Keratinocyte (primary cell): ENCODE measurements at places on chromosomes 5 and 9.

DNA sequence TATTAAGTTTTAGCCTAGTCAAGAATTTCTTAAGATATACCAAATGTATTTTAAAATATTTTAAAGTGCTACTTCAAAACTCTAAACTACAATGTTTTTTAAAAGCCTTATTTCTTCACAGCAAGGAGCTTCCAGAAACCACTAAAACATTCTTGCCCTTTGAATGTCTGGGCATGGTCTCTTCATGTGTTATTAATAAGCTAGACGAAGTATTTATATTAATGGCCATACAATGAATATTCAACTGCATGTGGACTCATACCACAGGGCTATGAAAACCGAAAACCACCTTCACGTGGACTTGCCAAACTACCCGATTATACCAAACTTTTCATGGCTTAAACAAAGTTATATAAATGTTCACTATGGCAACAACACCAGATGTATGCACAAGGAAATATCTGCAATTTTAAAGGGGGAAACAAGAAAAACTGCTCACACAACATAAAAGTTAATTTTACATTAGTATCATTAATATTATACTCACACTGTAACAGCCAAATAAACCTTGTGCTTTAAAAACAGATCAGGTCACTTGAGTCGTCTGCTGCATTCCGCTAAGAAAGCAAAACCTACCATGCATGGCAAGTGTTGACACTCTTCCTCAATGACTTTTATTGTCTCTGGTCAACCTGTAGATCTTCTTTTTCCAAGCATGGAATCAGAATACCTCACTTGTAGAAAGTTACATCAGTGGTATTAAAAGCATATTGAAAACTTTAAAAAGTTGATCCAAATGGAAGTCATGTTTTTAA, 246.3 kb downstream of the BNC2 start:
- DNase-seq, result no peak

- no peak for DNase-seq
Observed at GRCh38 chr9:72923077-72923476, 29.8 kb downstream of the ALDH1A1 start.

- no peak for DNase-seq
Observed at GRCh38 chr9:108163321-108164005, 673.9 kb upstream of the KLF4 start.

DNA sequence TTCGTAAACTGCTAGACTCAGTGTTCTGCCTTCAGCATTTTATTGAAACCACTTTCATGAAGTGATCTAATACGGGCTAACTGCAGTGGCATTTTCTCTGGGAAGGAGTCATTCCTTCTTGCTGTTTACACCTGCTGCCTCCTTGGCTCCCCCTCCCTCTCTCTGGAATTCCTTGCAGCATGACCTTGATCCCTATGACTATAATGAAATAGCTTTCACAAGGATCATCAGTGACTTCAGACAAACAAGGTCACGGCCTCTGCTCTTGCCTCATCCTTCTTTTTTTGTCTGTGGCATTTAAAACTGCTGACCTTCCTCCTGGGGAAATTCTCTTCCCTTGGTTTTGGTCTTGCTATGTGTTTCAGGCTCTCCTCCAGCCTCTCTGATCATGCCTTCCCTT, 90.2 kb downstream of the ZNF462 start:
- DNase-seq, result no peak

DNA sequence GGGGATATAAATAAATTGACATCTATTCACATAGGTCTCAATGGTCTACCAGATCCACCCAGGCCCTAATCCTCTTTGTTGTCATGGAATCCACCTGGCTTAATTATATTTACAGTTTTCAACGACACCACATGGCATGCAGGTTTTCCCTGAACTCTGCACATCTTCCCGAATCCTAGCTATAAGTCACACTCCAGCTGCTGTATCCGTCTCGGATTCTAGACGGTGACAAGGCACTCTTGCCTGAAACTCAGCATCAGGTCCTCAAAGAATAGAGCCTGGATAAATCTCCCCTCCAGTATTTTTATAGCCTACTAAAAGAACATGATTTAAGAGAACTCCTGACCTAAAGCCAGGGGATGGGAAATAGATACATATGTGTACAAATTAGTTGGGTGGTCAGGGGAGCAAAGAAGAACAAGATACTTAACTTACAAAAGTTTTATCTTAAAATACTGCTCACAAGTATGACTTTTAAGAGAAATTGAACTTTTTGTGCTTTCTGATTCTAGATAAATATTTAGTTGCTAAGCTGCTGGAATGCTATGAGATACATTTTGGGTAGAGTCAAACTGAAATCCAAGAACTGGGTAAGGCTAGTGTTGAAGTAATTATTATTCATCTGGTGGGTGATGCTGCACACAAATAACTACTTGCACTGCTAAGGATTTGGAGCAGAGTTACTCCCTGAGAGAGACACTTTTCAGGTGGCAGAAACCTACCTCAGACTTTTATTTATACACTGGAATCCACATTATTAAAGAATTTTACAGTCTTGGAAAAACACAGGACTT, 187.3 kb downstream of the EFNA5 start:
- no peak for DNase-seq

DNA sequence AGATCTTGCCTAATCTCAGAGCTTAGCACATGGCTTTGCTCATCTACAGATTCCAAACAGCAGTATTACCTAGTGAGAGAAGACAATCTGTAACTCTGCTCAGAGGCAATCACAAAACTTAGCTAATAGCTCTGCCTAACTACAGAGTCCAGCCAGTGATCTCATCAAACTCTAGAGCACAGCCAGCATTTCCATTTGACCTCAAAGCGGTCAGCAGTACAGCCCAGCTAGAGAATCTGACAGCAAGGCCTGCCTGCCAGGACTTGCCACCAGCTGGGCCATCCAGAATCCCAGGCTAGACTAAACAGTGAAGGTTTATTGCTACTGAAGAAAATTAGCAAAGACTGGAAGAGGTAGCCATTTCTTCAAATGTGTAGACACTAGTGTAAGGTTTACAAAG, 217.9 kb upstream of the VLDLR start:
- DNase-seq, result no peak

- DNase-seq, result no peak
Observed at GRCh38 chr5:136526791-136527190, 161.4 kb upstream of the TRPC7 start.

DNA sequence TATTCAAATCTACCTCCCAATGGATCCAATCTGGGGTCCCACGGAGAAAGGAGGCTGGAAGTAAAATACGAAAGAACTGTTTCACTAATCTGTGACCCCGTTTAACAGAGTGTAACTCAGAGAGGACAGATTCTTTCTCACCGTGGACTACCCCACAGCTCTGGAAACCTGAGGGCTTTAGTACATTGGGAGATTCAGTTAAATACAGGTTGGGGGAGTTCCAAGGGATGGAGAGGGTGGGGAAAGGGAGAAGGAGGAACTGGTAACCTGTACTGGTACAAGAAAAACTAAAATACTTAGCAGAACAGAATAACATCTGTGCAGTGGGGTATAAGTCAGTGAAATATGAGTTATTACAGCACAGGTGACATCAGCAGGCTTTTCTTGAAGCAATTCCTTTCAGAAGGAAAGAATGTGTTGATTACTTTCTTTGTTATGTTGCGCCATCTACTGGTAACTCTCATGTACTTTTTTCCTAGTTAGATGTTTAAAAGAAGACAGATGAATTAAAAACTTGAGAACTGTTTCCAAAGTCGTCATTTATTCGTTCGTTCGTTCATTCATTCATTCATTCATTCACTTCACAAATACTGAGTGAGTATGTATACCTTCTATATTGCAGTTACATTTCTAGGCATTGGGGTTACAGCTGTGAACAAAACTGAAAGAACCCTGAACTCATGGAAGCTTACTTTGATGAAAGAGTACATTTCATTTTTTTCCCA, 30.0 kb upstream of the STOM start:
- DNase-seq, result peak; percentile 56

GRCh38 chr5:140927228-140927573, 1.1 kb downstream of the PCDHAC1 start:
- no peak for DNase-seq

GRCh38 chr9:19922476-19923118, 133.8 kb upstream of the SLC24A2 start:
- DNase-seq, result no peak

DNA sequence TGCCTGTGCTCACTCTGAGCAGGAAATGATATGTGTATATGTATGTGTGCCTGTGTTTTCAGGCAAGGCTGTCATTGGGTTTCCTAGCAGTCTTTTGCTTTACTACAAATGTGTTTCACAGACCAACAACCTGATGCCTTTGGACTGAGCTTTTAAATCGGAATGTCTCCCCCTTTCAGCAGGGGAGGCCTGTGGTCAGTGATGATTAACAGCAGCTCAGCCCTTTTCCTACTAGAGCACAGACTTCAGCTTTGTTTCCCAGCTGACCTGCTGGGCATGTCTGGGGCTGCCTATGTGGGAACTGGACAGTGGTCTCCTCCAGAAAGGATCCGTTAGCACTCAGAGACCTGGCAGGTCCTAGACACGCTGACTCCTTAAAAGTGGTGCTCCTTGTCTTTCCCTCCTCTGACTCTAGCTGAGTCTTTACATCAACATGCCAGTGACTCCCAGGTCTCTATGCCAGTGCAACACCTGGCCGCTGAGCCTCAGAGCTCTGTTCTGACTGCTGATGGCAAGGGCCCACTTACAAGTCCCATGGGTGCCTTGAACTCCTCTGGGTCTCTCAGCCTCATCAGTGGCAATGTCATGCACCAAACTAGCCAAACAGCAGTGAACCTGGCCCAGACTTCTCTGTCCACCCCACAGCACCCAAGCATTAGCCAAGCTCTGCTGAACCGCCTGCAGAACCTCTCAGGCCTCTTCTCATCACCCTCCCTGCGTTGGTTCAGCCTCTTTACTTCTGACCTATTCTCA, 7.7 kb downstream of the MACROH2A1 start:
- no peak for DNase-seq

DNA sequence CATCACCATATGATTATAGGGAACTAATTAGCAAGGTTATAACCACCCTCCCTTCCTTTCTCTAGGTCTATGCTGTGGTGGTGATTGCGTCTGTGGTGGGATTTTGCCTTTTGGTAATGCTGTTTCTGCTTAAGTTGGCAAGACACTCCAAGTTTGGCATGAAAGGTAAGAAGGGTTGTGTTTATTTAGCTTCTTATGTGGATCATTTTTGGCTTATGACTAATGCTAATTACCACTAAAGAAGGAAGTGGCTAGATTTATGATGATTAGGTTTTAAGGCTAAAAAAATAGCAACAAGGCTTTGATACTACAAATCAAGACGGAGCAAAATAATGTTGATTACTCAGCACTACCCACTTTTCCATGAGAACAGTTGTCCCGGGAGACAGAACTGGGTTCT, 82.4 kb downstream of the NTRK2 start:
- peak; percentile 17 for DNase-seq

DNA sequence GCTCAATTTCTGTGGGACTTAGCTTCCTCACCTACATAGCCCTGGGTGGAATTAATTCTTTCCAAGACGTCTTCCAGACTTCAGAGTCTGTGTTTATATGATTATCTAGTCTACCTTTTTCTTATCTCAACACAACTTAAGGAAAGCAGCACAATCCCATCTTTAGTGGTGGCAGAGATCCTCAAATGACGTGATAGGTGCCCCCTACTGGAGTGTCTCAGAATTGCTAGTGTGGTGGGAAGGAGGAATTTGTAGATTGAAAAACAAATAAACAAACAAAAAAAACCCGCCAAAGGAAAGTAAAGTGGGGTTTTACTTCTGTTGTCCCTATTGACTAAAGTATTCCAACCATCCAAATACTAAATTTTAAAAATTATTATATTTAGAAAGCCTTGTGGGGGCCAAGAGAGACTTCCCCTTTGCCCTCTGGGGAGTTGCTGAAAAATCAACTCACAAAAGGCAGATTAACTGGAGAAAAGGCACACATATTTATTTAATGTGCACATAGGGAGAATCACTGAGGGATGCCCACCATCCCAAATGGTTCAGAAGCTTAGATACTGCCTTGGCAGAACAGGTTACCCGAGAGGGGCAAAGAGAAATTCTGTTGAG, 283.3 kb downstream of the TMEM167A start:
- DNase-seq, result no peak

DNA sequence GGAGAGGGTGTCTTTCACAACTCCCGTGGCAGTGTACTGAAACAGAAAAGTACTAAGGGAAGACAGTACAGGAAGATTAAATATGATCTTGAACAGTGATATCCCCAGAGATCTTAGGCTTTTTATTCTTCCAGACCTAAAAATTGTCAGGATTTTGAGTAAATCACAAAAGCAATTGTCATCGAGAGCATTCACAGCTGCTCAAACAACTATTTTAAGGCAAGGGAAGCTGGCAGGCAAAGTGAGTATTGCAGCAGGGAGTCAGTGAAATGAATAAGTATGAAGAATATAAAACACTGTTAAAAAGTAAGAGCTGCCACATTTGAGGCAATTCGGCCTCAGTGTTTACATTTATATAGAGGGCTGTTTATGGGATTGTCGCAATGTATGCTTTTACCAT, 479.0 kb downstream of the CAAP1 start:
- DNase-seq, result no peak

DNA sequence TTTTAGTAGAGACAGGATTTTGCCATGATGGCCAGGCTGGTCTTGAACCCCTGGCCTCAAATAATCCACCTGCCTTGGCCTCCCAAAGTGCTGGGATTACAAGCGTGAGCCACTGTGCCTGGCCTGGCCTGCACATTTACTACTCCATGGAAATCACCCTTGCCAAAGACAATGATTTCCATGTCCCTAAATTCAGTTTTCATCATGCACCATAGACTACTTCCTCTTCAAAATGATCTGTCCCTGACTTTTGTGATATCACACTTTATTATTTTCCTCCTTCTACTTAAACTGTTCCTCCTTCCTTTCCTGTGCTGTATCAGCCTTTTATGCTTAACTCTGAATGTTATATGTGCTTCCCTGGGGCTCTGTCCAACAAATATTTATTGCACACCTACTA, 20.3 kb downstream of the SLC28A3 start:
- DNase-seq, result no peak
